ENCODE measurements at places on chromosomes 2 and 18.
A peak's percentile ranks its signal among the peaks of the same experiment; 100 is the strongest.

DNA sequence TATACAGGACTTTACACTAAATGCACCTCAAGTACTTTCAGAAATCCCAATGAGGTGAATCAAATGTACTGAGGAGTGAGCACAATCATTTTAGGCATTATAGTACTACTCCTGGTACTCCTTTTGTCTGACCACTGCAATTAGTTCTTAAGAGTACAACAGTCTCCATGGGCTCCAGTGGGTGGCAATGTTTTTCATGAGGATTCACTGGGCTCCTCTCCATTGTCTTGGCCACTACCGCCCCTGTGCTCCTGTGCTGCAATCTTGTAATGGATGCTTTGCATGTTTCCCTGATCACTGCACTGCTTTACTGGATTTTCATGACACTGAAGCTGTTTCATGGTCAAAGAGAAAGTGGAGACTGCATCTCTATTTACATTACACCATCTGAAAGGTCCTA, 268.5 kb upstream of the ZSWIM2 start:
- H3K27me3 ChIP-seq: no peaks in the 10 kb centered on the region
- H3K27ac ChIP-seq: no peak overlapping the region
- H3K36me3 ChIP-seq: no peaks in the 10 kb centered on the region
- no peak for DNase-seq

- DNase-seq: no peak
- H3K36me3 ChIP-seq: no peaks in the 10 kb centered on the region
- H3K4me1 ChIP-seq: no peaks in the 10 kb centered on the region
- H3K27ac ChIP-seq: no peak overlapping the region
Measured at GRCh38 chr18:11713756-11714155, 24.7 kb downstream of the GNAL start.

DNA sequence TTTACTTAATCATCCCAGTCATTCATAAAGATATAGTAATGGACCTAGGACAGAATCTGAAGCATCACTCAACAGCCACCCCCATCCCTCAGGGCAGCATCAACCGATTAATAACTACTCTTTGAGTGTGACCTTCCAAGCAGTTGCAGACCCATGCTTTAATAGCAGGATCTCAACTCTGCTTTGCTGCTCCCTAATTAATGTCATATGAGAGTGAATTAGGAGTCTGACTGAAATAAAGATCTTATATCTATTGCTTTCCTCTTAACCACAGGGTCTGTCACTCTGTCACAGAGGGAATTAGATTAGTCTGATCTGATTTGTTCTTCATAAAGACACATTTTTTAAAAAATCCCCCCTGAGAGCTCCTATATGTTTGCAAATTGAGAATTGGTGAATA, 46.1 kb upstream of the LRP1B start:
- DNase-seq: no peak
- H3K4me3 ChIP-seq: no peak overlapping the region
- H3K27me3 ChIP-seq: no peaks in the 10 kb centered on the region
- H3K4me1 ChIP-seq: no peaks in the 10 kb centered on the region
- no peaks in the 10 kb centered on the region for H3K36me3 ChIP-seq

GRCh38 chr2:144152817-144153271, 367.1 kb downstream of the ZEB2 start:
- no peaks in the 10 kb centered on the region for H3K36me3 ChIP-seq
- H3K27ac ChIP-seq: peak overlapping the region; percentile 10
- no peak overlapping the region for H3K4me3 ChIP-seq

- no peak for DNase-seq
- no peak overlapping the region for H3K27ac ChIP-seq
- peaks cover 53% of the 10 kb centered on the region for H3K27me3 ChIP-seq
- H3K4me1 ChIP-seq: peaks cover 30% of the 10 kb centered on the region
- H3K36me3 ChIP-seq: no peaks in the 10 kb centered on the region
Measured at GRCh38 chr2:236366049-236366387, 101.8 kb upstream of the ASB18 start.

GRCh38 chr2:168567836-168568235, 111.8 kb downstream of the CERS6 start:
- H3K4me3 ChIP-seq: no peak overlapping the region
- peaks cover 43% of the 10 kb centered on the region for H3K4me1 ChIP-seq
- H3K27ac ChIP-seq: no peak overlapping the region
- DNase-seq: no peak
- no peaks in the 10 kb centered on the region for H3K27me3 ChIP-seq

- peaks cover 31% of the 10 kb centered on the region for H3K27me3 ChIP-seq
- H3K27ac ChIP-seq: no peak overlapping the region
- H3K4me1 ChIP-seq: peaks cover 5% of the 10 kb centered on the region
Measured at GRCh38 chr2:199738727-199739412, 112.1 kb downstream of the FTCDNL1 start.

GRCh38 chr2:42450136-42450535, 43.6 kb downstream of the KCNG3 start:
- H3K36me3 ChIP-seq: no peaks in the 10 kb centered on the region
- no peaks in the 10 kb centered on the region for H3K4me1 ChIP-seq
- DNase-seq: no peak
- H3K4me3 ChIP-seq: no peak overlapping the region

DNA sequence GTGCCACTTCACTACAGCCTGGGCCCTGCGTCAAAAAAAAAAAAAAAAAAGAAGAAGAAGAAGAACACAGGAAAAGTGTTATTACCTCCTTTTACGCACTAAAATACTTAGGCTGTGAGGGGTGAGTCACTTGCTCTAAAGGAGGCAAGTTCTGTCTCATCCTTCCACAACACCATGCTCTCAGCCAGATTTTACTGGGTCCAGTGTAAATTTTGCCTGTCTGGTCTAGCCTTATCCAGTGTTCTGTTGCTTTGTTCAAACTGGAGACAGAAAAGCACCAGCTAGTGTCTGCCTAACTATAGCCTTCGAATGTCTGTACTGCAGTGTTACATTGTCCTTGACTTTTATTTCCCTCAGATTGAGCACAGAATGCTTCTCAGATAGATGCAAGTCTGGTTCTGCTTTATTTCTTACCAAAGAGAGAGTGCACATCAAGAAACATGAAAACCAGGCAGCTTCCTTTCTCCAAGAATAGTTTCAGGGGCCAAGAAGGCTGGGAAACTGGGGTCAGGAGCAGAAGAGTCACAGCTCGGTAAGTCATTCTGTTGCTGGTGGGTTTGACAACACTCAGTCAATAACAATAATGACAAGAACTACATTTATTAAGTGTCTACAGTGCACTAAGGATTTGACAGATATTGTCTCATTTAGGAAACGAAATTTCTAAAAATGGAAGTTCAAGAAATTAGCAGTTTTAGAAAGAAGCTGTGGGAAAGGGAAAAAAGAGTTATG, 3.1 kb upstream of the MSGN1 start:
- H3K27ac ChIP-seq: no peak overlapping the region
- H3K36me3 ChIP-seq: no peaks in the 10 kb centered on the region
- H3K4me1 ChIP-seq: no peaks in the 10 kb centered on the region
- H3K27me3 ChIP-seq: peaks cover 21% of the 10 kb centered on the region

GRCh38 chr2:233124421-233125080, 64.4 kb downstream of the INPP5D start:
- no peak for DNase-seq
- H3K4me3 ChIP-seq: no peak overlapping the region
- H3K27ac ChIP-seq: no peak overlapping the region
- no peaks in the 10 kb centered on the region for H3K27me3 ChIP-seq

GRCh38 chr2:66494708-66495107, 59.8 kb downstream of the MEIS1 start:
- H3K4me1 ChIP-seq: no peaks in the 10 kb centered on the region
- no peaks in the 10 kb centered on the region for H3K27me3 ChIP-seq
- no peak overlapping the region for H3K27ac ChIP-seq
- no peak for DNase-seq
- H3K4me3 ChIP-seq: no peak overlapping the region
- H3K36me3 ChIP-seq: no peaks in the 10 kb centered on the region

GRCh38 chr2:61291851-61292575, 130.0 kb downstream of the C2orf74 start:
- peaks cover 80% of the 10 kb centered on the region for H3K36me3 ChIP-seq
- H3K4me3 ChIP-seq: no peak overlapping the region
- no peaks in the 10 kb centered on the region for H3K27me3 ChIP-seq
- H3K4me1 ChIP-seq: peaks cover 15% of the 10 kb centered on the region

DNA sequence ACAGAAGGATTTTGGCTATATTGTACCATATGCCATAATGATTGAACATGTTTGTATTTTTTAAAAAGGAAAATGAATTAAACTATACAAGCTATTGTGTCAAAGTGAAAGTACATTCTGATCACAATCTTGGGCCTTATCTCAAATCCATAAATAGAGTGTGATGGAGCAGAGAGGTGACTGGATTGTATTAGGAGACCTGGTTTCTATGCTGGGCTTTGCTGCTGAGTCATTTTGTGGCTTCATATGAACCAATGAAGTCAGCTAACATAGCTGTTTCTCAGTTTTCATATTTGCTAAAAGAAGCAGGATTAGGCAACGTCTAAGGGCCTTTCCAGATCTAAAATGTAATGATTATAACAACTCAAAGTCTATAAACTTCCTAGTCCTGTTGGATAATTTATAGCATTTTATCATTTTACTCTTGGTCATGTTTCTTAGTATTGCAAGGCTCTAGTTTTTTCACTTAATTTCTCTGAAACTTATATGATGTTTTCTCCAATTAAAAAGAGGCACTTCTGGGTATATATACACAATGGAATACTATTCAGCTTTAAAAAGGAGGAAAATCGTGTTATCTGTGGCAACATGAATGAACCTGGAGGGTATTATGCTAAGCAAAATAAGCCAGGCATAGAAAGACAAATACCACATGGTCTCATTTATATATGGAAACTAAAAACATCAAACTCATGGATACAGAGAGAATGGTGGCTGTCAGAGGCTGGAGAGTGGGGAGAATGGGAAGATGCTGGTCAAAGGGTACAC, 112.3 kb downstream of the MEP1B start:
- H3K27me3 ChIP-seq: peaks cover 15% of the 10 kb centered on the region
- peaks cover 6% of the 10 kb centered on the region for H3K4me1 ChIP-seq
- no peak for DNase-seq
- H3K36me3 ChIP-seq: no peaks in the 10 kb centered on the region

- H3K36me3 ChIP-seq: no peaks in the 10 kb centered on the region
- H3K4me3 ChIP-seq: no peak overlapping the region
- H3K27me3 ChIP-seq: no peaks in the 10 kb centered on the region
- peaks cover 5% of the 10 kb centered on the region for H3K4me1 ChIP-seq
- DNase-seq: no peak
Measured at GRCh38 chr2:37541516-37541915, 129.9 kb downstream of the CDC42EP3 start.

GRCh38 chr2:189662669-189663226, 1.5 kb downstream of the ASNSD1 start:
- no peak for DNase-seq
- no peaks in the 10 kb centered on the region for H3K27me3 ChIP-seq
- peaks cover 55% of the 10 kb centered on the region for H3K4me1 ChIP-seq
- H3K36me3 ChIP-seq: peaks cover 40% of the 10 kb centered on the region
- H3K4me3 ChIP-seq: no peak overlapping the region

- H3K27ac ChIP-seq: no peak overlapping the region
- H3K36me3 ChIP-seq: no peaks in the 10 kb centered on the region
- H3K27me3 ChIP-seq: no peaks in the 10 kb centered on the region
Measured at GRCh38 chr2:4354678-4355077, 651.3 kb downstream of the DCDC2C start.

GRCh38 chr18:33805592-33805991, 227.6 kb downstream of the ASXL3 start:
- H3K27me3 ChIP-seq: no peaks in the 10 kb centered on the region
- no peaks in the 10 kb centered on the region for H3K36me3 ChIP-seq
- no peaks in the 10 kb centered on the region for H3K4me1 ChIP-seq
- no peak for DNase-seq

DNA sequence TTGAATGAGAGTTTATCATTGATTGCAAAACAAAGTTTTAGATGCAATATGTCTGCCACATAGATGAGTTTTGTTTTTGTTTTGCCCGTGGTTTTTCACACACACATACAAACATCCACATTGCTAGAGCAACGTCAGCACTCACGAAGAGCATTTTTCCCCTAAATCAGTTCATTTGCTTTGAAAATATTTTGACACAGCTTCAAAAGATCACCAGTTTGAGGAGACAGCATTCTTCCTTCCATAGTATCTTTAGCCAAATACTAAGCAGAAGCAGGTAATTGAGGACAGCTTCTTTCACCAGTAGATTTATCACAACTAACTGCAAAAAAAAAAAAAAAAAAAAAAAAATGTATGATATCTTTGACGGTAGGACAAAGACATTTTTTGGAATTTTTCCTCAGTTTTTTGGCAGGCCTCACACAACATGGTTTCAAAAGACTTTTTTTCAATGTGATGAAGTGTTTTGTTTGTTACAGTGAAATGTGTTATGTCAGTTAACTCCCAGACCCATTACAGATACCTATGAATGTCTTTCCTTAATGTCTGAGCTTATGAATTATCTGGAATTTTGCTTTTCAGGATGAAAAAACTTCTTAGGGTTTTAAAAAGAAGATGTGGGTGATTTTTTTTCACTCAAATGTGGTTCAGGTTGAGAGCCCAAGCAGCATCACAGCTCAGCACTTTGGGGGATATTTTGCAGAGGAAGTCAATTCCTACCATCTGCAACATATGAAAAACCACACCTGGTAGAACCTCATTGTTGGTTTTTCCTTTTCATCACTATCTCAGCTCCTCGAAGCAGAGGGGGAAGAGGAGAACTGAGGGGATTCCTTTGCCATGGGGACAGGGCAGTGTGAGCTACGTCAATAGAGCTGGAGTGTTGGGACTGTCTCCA, 31.6 kb downstream of the AOX1 start:
- H3K27ac ChIP-seq: no peak overlapping the region
- peaks cover 30% of the 10 kb centered on the region for H3K27me3 ChIP-seq
- DNase-seq: no peak
- peaks cover 14% of the 10 kb centered on the region for H3K4me1 ChIP-seq

DNA sequence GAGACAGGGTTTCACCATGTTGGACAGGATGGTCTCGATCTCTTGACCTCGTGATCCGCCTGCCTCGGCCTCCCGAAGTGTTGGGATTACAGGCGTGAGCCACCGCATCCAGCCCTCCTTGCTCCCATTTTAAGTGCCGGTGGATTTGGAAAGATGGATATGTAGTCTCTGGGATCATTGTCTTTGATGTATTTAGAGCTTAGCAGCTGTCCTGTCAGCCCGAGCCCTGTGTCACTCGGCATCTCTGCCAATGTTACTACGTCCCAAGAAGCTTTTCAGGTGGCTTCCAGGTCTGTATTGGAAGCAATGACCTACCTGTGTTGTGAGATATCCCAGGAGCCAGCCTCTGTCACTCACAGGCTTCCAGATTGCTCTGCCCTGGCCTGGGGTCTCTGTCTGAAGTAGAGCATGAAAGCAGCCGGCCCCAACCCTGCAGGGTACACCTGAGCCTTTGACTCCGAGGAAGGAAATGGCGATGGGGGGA, 35.3 kb downstream of the MAP4K4 start:
- no peaks in the 10 kb centered on the region for H3K27me3 ChIP-seq

GRCh38 chr2:237283131-237283928, 130.6 kb downstream of the COL6A3 start:
- peaks cover 41% of the 10 kb centered on the region for H3K27me3 ChIP-seq
- no peaks in the 10 kb centered on the region for H3K36me3 ChIP-seq
- H3K4me3 ChIP-seq: no peak overlapping the region
- no peak for DNase-seq

GRCh38 chr2:7073901-7074300, 156.7 kb downstream of the RNF144A start:
- H3K4me1 ChIP-seq: no peaks in the 10 kb centered on the region
- peaks cover 10% of the 10 kb centered on the region for H3K36me3 ChIP-seq
- no peaks in the 10 kb centered on the region for H3K27me3 ChIP-seq
- H3K27ac ChIP-seq: no peak overlapping the region
- no peak for DNase-seq
- no peak overlapping the region for H3K4me3 ChIP-seq

Measured in activated T-cell treated with anti-CD3 and anti-CD28 coated beads, Interleukin-2, amount 50 U/mL, for 24 hours (primary cell).